ENCODE measurements at places on chromosomes 16 and 17.

DNA sequence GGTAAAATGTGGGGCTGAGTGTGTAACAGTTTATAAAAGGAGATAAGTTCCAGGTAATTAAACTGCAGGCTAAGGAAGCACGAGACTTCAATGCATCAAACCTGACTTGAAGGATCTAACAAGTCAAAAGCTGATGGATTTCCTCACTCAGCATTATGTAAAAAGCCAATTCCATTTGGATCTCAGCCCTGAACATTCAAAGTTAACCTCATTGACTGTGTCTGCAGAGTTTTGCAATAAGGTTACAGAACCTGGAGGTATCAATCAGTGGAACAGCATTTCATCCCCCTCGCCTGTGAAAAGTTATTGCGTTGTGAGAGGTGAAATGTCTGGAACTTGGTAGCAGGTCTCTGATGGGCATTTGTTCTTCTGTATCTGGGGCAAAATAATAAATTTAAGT lies 317.8 kb downstream of the GRIN2A start:
- no peak for DNase-seq

DNA sequence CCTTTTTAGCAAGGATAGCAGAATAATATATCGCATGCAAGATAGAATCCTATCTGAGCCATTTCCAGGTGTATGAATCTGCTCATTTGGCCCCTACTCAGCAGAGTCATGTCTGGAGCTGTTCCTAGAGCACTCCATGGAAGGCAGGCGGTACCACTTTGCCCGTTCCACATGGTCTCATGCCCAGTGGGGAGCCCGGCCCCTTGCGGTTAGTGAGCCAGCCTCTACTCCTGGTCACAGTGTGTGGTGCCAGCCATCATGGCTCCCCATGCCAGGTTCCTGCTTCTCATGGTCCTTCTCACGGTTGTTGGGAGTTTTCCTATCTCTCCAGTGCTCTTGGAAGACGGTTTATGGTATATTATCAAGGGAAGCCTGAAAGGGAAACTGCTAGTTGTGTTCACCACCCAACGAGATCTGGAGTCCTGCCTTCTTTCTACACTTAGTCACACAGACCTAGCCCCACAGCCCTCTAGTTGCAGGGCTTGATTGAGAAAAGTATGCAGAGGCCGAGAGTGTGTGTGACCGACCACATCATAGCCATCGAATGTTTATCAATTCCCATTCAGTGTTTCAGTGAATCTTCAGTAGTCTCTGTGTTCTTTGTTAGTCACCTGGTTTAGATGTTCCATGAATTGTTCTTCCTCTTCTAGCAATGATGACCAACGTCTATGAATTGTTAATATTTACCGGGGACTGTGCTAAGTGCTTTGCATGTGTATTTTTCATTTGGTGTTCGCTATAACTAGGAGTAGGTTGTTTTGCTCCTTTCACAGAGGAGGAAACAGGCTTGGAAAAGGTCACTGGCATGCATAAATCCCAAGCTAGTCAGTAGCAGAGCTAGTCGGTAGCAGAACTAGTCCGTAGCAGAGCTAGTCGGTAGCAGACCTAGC lies 9.6 kb downstream of the JPT2 start:
- no peak for DNase-seq

- no peak for DNase-seq
These were observed 6.2 kb downstream of the ZNF75A start for GRCh38 chr16:3311496-3311895.

DNA sequence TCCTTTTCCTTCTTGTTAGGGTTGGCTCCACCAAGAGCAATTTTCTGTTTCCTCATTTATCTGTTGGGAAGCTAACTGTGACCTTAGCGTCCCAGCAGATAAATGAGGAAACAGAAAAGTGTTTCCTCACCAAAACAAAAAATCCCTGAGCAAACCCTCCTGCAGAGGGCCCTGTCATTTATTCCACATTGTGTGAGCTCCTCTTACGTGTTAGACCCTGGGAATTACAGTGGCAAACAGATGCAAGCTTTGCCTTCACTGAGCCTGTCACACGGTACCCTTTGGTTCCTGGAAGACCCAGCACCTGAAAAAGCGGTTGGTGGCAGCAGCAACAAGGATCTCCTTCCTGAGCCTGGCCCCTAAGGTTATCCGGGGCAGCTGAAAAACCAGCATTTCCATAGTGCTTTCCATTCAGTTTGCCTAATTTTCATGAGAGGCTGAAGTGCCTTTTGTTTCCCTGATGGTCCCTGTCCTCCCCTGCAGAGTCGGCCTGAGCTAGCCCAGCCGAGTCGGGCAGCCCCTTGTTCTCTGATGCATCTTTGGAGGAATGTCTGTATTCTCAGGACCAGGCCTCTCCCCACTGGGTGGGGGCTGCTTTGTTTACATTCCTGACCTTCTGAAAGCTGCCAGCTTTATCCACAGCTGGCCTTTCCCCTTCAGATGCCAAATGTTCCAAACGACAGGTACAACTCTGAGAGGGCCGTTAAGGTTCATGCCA lies 34.7 kb downstream of the YPEL2 start:
- DNase-seq = no peak

GRCh38 chr16:58433569-58433951 lies 41.3 kb downstream of the GINS3 start:
- DNase-seq = no peak

DNA sequence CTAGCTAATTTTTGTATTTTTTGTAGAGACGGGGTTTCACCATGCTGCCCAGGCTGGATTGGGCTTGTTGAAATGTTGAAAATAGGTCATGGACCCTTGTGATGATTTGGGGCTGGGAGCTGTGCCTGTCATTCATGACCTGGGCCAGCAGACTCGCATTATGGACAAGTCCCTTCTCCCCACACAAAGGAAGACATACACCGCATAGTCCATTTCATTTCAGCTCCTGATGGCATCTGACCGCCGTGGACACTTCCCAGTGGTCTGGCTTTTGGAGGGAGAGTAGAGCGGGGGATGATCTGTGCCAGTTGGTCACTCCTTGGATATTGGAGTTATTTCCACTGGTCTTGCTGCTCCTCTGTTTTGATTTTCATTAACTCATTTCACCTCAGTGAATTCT lies 34.8 kb downstream of the MPRIP start:
- no peak for DNase-seq

DNA sequence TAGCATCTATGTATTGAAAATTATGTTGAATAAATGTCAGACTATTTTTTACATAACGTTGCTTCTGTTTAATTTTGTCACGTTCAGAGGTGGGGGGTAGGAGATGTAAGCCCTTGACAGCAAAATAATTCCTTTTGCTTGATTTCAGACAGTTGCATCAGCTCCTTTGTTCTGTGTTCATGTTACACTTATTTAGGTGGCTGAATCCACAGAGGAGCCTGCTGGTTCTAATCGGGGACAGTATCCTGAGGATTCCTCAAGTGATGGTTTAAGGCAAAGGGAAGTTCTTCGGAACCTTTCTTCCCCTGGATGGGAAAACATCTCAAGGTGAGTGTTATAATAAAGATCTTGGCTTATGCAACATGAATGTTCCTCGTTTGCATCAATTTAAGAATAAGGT lies 4.5 kb downstream of the HERPUD1 start:
- no peak for DNase-seq

GRCh38 chr17:81685108-81685507 lies 1.3 kb downstream of the HGS start:
- DNase-seq = peak; percentile 76

DNA sequence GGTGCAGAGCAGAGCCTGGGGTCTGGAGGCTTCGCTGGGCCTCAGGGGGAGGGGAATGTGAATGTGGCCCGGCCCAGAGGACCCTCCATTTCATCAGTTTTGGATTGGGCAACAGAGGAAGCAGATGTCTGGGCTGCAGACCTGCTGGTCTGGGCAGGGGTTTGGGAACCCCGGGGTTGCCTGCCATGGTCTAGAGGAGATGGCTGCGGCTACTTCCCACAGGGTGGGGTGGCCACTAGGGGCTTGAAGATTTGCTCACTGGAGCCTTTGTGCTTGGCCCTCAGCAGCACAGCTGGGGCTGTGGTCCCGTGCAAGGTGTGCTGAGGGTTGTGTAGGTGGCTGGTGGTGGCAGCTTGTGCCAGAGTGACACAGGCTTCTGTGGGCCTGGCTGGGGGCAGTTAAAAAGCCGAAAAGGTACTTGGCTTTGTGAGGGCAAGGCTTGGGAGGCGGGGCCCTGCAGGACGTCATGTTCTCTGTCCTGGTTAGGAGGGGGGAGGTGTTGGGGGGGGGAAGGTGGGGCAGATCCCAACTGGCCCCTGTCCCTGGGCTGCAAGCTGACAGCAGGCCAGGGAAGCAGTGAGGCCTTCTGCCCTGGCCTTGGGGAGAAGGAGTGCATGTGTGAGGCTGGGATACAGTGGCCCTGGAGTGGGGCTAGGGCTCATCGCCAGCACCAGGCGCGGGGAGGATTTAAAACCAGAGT lies 98.0 kb downstream of the KPNA2 start:
- DNase-seq = no peak

GRCh38 chr16:58716468-58716867 lies 17.6 kb downstream of the GOT2 start:
- no peak for DNase-seq

DNA sequence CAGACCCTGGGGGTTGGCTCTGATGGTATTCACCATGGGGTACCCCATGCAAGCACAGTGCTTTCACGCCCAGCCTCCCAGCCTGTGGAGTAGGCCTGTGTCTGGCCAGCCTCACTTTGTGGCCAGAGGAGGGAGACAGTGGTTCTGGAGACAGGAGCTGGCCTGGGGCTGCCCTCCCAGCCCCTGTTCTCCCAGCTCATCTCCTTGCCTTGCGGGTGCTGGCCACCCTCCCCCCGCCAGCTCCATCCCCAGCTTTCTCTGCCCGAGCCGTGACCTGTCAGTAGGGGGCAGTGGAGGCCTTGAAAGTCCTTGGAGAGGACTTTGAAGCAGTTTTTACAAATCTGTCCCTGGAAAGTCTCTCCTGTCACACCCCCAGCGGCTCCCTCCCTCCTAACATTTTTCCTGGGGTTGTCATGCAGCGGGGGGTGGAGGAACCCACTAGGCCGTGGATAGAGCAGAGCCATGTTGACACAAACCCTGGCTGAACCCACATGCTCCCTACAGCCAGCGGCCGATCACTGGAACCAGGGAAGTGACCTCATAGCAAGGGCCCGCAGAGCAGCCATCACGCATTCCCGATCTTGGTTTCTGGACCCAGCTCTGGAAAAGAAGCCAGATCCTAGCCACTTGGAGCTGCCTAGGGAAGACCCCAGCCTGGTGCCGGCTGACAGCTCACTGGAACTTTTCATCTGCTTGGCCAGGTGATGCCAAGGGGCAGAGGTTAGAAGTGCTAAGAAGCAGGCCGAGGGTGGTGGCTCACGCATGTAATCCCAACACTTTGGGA lies 289.4 kb downstream of the SEC14L1 start:
- peak; percentile 99 for DNase-seq

DNA sequence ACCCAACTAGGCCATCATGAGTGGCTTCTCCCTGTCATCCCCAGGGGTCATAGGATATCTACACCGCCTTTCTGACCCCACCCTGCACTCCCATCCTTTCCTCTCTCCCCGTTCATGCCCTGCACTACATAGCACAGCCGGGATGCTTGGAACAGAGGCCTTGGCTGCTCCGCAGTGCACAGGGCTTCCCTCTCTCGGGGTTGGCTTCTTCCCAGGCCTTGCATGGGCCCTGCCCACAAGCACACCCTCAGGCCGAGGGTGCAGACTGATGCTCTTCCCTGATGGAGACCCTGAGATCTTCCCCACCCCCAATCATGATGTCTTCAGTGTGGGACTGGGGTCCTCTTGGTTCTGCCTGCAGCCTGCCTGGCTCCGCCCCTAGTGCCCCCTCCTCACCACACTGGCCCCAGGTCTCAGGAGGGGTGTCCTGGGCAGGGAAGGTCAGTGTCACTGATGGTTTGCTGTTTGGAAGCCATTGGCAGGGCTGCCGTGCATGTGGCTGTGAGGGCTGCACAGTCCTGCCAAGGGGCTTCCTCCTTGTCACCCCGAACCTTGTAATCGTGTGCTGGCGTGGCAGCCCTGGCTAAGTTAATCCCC lies 14.3 kb upstream of the NAGLU start:
- no peak for DNase-seq

GRCh38 chr17:13599168-13599577 lies 2.6 kb downstream of the HS3ST3A1 start:
- DNase-seq = no peak

Measured in foreskin fibroblast (primary cell).